ENCODE measurements at places on chromosomes 12 and 14.

DNA sequence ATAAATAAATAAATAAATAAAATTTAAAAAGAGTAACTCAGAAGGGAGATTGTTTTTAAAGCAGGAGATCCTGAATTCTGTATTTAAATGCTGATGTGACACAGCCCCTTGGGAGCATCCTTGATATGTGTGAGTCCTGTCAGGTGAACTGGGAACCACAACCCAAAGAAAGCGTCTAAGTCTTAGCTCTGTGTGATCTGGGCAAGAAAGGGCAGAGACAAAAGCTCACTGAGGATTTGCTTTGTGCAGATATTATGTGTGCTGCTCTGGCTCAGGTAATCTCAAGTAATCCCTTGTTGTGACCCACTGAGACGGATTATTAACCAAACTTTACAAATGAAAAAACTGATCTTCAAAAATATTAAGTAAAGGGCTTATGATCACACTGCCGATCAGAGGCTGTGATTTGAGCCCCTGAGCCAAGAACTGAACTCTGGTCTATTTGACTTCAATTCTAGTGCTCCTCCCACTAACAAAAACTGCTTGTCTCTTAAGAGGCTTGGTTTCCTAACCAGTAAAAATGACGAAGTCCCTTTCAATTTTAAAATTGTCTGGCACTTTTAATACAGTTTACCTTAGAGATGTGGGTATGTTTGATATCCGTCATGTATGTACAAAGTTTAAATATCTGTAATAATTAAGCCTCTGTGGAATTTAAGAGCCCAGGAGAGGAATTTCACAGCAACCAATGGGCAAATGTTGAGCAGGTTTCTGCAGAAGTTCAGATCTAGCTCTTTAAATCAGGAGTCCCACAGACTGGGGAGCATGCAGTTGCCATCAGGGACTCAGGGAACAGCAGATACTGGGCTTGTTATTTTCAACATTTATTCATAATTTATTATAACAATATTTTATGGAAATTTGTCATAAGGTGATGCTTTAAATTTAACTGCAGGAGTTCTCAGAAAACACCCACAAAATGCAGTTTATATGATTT is 46.1 kb downstream of the CPM start:
- no peak for DNase-seq

GRCh38 chr12:65707051-65707450 is 117.2 kb upstream of the HMGA2 start:
- no peak for DNase-seq

DNA sequence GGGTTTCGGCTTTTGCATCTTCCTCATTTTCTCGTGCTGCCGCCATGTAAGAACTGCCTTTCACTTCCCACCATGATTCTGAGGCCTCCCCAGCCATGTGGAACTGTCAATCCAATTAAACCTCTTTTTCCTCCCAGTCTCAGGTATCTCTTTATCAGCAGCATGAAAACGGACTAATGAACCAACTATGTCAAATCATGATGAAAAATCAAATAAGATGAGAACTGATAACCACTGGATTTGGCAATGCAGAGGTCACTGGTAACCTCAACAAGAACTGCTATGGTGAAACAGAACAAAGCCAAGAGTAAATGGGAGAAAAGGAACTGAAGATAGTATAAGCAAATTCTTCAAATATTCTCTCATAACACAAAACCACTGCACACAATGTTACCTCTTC is 6.0 kb downstream of the EML5 start:
- no peak for DNase-seq

- DNase-seq = no peak
Observed at GRCh38 chr14:72613975-72614319, 280.0 kb downstream of the DPF3 start.

DNA sequence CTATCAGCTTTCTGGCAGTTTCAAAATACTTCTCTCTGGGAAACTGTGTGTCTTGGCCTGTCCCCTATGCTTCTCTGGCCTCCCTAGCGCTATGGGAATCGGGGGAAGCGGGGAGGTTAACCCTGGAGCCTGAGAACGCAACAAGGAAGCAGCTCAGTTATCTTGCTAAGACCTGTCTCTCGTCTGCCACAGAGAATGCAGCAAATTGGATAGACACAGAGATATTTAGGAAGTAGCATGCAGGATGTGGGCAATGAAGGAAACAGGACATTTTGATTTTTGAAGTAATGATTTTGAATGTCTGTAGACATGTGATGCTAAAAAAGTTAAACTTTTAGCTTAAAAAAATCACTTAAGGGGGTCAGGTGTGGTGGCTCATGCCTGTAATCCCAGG is 6.6 kb upstream of the CALCOCO1 start:
- no peak for DNase-seq

DNA sequence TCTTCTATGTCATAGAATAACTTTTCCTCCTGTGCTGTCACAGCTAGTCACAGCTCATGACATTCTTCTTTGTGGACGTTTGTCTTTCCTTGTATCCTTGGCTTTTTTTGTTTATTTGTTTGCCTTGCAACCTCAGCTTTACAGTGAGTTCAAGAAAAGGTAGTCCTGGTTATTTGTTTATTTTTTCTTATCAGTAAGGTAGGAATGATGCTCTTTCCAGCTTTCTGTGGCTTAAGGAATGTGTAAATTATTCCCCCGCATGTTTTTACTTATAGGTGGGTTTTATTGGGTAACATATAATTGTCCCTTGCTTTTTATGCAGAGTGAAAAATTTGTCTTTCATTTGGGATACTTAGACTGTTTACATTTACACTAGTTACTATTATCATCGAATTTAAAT is 1673.6 kb upstream of the FLRT2 start:
- no peak for DNase-seq

- DNase-seq = no peak
Observed at GRCh38 chr12:51620448-51620847, 29.4 kb downstream of the SCN8A start.

- no peak for DNase-seq
Observed at GRCh38 chr12:4289231-4289878, 15.8 kb downstream of the CCND2 start.

- DNase-seq = no peak
Observed at GRCh38 chr12:93563807-93564538, 8.5 kb upstream of the SOCS2 start.

Measured in T-helper 17 cell (primary cell).